HCT116 (cell line): ENCODE measurements at places on chromosomes 6 and 20.

GRCh38 chr6:41724228-41724580 is 11.2 kb downstream of the TFEB start:
- DNase-seq = no peak

- peak; percentile 21 for DNase-seq
Measured at GRCh38 chr6:124870611-124871459, 91.4 kb upstream of the RNF217 start.

- no peak for DNase-seq
Measured at GRCh38 chr6:170535004-170535403, 18.1 kb downstream of the PSMB1 start.

- no peak for DNase-seq
Measured at GRCh38 chr6:108673153-108673552, 112.4 kb downstream of the FOXO3 start.

GRCh38 chr6:20866935-20867703 is 332.9 kb downstream of the CDKAL1 start:
- DNase-seq = no peak

DNA sequence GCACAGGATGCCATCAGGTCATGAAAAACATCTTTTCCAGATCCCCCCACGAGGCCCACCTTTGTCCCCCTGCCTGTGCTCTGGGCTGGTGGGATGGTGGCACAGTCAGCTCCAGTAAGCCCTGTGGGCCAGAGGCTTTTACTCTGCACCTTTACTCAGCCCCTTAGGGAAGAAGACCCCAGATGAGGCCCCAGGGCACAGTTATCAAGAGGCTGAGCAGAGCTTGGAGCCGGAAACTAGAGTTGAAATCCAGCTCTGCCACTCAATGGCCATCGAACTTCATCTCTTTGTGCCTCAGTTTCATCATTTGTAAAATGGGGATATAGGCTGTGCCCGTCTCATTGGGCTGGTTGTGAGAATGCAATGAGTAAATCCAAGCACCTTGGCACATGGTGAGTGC is 81.7 kb upstream of the TOX2 start:
- no peak for DNase-seq

DNA sequence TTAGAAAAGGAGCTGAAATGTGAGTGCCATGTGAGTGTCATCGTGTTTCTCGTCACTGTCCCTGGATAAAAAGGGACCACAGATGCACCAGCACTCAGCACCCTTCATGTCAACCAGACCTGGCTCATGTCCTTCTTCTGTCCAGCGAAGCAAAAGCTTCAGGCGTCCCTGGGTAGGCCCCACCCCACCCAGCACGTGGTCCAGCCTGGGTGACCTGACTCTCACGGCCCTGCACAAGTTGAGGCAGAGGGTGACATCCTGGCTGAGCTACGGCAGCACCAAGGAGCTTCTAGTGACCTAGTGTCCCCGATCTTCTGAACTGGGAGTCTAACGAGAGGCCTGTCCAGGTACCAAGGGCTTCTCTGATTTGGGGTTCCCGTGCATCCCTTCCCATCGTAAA is 37.8 kb downstream of the PSMG4 start:
- no peak for DNase-seq

GRCh38 chr6:149130090-149130489 is 187.4 kb upstream of the TAB2 start:
- DNase-seq = no peak

DNA sequence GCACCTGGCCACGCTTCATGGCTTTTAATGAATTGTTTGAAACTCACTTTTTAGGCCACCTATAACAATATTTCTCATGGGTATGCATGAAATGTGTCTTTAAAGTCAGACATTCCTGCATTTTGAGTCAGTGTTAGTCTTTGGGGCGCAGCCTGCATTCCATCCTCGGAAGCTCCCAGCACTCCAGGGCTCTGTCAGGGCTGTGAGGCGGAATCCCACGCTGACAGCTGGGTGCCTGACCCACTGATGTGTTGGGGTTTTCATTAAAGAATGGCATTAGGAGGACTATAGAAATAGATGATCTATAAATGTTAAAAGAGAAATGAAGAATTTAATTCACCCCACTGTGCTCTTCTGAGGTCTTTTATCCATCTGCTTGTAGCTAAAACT is 16.2 kb upstream of the CLDN20 start:
- no peak for DNase-seq

- peak; percentile 41 for DNase-seq
Measured at GRCh38 chr20:59770270-59770669, 163.2 kb downstream of the SYCP2 start.

DNA sequence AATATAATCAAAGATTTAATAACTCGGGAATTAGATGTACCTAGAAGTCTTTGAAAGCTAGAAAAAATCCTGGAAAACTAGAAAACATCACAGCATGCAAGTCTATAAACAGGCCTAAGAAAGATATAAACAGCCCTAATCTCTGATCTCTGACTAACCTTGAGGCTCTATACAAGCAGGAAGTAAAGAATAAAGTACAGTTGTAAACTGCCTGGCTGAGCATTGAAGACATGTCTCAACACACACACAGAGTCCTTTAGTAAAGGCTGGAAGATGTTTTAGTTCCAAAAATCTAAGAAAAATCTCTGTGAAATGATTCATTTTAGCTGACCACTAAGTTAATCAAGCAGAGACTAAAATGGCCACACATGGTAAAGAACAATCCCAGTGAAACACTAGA is 774.5 kb downstream of the EYS start:
- no peak for DNase-seq

GRCh38 chr20:36497856-36498255 is 43.5 kb upstream of the MYL9 start:
- no peak for DNase-seq

GRCh38 chr6:142381845-142382378 is 80.1 kb downstream of the ADGRG6 start:
- no peak for DNase-seq

GRCh38 chr6:82915666-82916065 is 150.0 kb downstream of the UBE3D start:
- no peak for DNase-seq

GRCh38 chr6:30689022-30689865 is 1.5 kb downstream of the NRM start:
- no peak for DNase-seq

GRCh38 chr20:58084966-58085365 is 143.5 kb downstream of the ANKRD60 start:
- DNase-seq = no peak

GRCh38 chr20:46705378-46705729 is 4.1 kb upstream of the SLC2A10 start:
- no peak for DNase-seq

DNA sequence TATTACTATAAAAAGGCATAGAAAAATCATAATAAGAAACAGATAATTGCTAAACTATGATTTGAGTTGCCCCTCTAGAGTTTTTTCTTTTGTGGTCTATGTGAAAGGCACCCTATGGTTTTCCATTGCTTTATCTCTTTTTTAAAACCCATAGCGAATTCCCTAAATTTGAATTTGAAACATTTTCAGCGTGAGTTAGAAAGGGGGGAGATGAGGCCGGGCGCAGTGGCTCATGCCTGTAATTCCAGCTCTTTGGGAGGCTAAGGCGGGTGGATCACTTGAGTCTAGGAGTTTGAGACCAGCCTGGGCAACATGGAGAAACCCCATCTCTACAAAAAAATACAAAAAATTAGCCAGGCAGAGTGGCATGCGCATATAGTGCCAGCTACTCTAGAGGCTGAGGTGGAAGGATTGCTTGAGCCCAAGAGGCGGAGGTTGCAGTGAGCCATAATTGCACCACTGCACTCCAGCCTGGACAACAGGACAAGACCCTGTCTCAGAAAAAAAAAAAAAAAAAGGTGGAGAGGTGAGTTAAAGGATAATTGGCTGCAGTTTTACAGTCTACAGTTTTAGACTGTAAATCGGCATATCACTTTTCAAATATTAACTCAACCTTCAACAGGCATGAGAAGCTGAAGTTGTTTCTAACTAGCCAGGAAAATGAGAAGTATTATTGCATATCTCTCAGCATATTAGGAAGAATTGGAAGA is 46.3 kb downstream of the SHLD1 start:
- no peak for DNase-seq

GRCh38 chr6:49531774-49532569 is 18.5 kb upstream of the C6orf141 start:
- peak; percentile 82 for DNase-seq

DNA sequence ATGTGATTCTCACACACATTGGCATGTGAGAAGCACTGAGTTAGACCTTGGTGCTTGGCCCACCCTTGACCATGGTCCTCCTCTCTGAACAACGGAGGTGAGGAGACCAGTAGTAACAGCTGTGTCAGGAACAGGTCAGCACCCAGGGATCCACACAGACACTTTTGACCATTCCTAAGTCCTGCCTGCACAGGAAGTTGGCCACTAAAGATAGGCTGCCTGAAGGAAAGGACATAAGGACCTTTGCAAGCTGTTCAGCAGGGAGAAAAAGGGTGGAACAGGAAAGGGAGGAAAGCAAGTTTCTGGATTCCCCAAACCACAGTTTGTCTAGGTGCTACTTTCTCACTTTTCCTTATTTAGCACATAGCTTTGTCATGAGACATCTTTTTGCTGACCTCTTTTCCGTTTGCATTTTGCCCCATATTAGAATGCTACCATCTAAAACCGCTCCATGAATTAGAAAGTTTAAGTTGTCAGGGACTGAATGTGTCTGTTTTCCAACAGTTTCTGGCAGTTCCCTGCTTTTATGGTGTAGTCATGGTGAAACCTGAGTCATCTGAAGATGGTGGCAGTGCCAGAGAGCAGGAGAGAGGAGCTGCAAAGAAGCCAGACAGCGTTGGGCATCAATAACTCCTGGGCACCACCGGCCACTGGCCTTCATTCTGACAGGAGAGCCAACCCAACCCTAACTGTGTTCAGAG is 1.1 kb upstream of the CD109 start:
- no peak for DNase-seq

DNA sequence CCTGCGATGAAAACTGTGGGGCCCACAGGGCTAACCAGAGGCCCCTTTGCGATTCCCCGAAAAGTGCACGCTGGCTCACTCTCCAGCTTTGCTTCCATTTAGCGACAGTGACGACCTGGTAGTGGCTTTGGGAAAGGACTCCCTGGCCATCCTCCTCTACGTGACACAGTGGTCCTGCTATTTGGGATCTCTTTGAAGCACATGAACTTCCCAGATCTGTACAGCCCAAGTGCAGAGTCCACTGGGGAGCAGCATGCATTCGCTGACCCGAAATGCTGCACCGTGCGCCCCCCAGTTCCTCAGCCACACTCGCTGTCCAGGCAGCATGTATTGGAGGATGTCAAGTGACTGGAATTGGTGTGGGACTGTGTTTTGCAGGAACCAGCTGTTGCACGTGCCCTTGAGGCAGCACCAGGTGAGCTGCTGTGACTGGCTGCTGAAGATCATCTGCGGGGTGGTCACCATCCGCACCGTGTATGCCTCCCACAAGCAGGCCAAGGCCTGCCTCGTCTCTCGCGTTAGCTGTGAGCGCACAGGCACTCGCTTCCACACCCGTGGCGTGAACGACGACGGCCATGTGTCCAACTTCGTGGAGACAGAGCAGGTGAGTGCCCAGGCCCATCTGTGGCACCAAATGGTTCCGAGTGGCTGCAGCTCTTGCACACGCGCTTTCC is 51.6 kb downstream of the SYNJ2 start:
- DNase-seq = no peak

- DNase-seq = no peak
Measured at GRCh38 chr20:10609770-10610169, 64.0 kb downstream of the JAG1 start.

GRCh38 chr6:71406865-71407860 is 118.6 kb downstream of the OGFRL1 start:
- DNase-seq = no peak

DNA sequence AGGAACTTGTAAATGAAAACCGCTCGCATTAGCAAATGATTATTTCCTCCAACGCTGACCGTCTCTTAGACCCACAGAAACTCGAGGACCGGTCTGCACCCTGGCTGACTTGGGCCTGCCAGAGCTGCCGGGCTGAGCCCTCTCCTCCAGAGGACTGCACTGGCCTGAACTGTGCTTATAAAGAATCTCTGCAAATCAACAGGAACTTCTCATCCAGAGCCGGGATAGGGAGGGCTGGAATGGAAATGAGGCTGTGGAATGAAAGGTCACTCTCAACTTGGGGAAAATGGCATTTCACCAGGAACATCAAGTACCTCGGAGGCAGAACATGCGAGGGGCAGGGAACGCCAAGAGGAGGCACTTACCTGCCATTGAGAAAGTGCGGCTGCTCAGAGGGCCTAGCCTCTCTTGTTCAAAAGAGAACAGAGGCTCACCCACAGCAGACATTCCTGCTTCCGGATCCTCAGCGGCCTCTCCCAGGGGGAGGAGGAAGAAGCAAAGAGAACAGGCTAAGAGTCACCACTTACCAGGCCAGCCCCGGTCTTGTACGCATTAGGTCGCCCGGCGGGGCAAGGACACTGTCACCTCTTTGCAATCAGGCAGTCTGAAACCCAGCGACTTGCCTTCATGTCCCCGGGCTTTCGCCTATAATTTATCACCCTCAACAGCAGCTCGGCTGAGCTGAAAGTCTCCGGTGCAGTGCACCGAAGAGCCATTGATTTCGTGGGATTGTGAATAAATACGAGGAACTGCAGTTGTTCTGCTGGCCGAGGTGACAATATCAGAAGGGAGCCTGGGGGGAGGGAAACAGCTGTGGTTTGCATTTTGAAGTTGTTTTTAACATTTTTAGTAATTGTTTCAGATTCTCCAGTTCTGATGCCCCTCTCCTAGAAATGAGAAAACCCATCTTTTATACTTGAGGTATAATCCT is 37.6 kb downstream of the ZMYND8 start:
- no peak for DNase-seq

DNA sequence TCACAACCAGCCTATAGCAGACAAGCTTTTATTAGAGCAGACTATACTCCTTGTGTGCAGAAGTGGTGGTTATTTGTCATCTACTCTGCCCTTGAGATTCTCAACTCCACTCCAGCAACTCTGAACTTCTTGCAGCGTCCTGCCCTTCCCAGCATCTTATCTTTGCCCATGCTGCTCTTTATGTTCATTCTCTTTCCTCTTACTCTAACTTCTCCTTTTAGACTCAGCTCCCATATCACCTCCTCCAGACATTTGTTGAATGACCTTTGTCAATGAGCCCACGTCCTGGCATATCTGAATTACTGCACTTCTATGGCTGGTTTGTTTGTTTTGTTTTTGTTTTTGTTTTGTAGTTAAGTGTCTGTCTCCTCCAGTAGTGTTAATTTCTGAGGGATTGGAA is 81.2 kb downstream of the KCNQ5 start:
- no peak for DNase-seq

GRCh38 chr6:64155063-64155462 is 519.5 kb downstream of the PHF3 start:
- DNase-seq = no peak

GRCh38 chr6:11407414-11407813 is 130.1 kb upstream of the TMEM170B start:
- DNase-seq = no peak

DNA sequence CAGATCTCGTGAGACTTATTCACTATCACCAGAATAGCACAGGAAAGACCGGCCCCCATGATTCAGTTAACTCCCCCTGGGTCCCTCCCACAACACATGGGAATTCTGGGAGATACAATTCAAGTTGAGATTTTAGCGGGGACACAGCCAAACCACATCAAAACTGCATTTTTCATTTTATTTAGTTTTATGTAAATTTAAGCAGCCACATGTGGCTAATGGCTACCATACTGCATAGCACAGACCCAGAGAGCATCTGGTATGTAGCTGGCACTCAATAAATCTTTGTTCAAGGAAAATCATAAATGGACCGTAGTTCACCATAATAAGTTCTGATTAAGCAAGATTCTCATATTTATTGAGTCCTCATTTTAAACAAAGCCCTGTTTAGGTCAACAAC is 15.3 kb downstream of the GFOD1 start:
- no peak for DNase-seq

GRCh38 chr6:158060455-158061360 is 79.0 kb downstream of the SYNJ2 start:
- no peak for DNase-seq

- DNase-seq = no peak
Measured at GRCh38 chr6:88972504-88973423, 9.3 kb upstream of the RNGTT start.
